ENCODE measurements at places on chromosomes 1 and 21. TPM values are rescaled to one million over a fixed set of nuclear protein-coding genes. Genes with fewer than 3 reads are reported as not detected.

Gene SAMD13
- 35.9 TPM for total RNA-seq

Gene ADCY10
- total RNA-seq, result 0.28 TPM

Gene H3-3A
- total RNA-seq, result 466 TPM

Gene ZNF695
- 1.7 TPM for total RNA-seq

Gene NBPF14
- total RNA-seq, result 28.8 TPM

Gene LCE1A
- total RNA-seq, result not detected

Gene TRMT1L
- total RNA-seq, result 19.1 TPM

All from mucosa of descending colon (tissue), 3 donors.